ENCODE measurements at places on chromosomes 4 and X.

DNA sequence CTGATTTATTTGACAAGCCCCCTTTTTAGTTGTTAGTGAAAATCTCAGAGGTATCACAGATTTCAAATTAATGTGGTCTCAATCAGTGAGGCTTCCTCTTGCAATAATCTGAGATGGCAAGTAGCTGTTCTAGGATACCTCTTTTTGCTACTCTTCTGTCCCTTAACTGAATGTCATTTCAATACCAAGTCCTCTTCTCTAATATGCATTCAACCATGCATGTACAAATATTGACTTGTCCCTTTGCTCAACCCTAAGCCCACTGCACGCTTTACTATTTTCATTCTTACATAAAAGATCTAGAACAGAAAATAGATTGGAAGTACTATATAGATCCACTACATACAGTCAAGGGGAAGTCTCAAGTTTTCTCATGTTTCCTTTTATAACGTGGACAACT is 164.2 kb downstream of the CBR4 start:
- no peak for DNase-seq

DNA sequence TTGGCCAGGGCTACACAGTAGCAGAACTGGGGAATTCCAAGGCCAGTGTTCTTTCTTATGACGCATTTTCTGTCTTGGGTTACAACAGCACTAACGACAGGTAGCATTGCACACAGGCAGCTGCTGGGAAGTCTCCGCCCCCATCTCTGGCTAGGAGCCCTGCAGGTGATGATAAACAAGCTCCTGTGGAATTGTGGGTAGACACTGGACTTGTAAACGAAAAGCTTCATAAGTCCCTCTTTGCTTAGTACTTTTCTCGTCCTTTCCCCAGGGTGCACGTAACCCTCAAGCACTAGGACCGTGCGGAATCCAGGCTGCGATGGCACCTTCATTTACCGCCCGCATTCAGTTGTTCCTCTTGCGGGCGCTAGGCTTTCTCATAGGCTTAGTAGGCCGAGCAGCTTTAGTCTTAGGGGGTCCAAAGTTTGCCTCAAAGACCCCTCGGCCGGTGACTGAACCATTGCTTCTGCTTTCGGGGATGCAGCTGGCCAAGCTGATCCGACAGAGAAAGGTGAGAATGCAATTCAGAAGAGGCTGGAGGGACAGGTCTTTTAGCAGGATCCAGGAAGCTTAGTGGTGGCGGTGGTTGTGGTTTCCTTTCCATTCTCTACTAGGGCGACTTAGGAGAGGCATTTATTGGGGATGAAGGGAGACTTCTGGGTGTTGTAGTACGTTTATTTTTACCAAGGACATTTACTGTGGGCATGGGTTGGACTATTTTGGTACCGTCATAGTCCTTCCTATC is at the start of gene FAAH2:
TSS of gene FAAH2 (plus strand) at position 200 of the 745 bp plus-strand sequence. CDS start at position 320, 120 bp downstream.
- peak; percentile 84 for DNase-seq

- DNase-seq, result no peak
Observed at GRCh38 chr4:100805538-100805937, 287.7 kb upstream of the EMCN start.

DNA sequence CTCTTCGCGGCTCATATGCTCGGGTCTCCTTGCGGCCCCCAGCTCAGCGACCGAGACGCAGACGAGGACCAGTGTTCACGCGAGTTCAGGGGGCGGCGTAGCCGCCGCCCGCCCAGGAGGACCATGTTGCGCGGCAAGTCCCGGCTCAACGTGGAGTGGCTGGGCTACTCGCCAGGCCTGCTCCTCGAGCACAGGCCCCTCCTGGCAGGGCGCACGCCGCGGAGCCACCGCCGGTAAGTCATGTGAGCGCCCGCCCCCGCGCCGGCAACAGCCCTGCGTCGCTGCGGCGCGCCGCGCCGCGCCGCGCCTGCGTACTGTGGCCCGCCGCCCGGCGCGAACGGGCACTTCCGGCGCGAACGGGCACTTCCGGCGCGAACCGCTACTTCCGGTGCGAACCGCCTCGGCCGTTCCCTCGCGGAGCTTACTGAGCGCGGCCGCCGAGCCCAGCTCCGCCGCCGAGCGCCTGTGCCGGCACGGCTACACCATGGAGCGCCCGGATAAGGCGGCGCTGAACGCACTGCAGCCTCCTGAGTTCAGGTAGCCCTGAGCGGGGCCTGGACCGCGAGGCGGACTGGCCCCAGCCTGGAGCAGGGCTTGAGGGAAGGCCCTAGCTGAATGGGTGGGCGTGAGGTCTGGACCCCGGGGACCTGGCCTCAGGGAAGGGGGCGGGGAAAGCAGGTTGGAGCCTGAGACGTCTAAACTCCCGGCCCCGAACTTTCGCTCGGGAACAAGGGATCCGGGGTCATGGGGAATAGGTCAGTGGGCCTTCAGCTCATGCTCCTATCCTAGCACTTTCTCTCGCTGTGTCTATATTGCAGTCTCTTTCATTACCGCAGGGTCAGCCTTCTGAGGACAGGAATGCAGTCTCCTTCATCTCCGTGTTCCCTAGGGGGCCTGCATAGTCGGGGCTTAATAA is at the start of gene VMA21:
TSS of gene VMA21 (plus strand) at position 382 of the 916 bp plus-strand sequence. CDS start at position 485, 103 bp downstream.
- peak; percentile 75 for DNase-seq

- DNase-seq, result no peak
Observed at GRCh38 chr4:137678796-137679195, 146.5 kb upstream of the PCDH18 start.

DNA sequence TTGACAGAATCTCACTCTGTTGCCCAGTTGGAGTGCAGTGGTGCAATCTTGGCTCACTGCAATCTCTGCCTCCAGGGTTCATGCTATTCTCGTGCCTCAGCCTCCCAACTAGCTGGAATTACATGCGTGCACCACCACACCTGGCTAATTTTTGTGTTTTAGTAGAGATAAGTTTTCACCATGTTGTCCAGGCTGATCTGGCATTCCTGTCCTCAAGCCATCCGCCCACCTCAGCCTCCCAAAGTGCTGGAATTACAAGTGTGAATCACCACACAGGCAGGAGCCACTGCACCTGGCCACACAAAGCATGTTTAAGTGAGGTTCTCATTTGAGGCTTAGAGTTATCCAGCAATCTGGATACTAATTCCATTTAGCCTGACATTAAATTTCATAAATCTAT is 180.9 kb upstream of the GRID2 start:
- DNase-seq, result no peak

GRCh38 chr4:141933978-141934377 is 297.6 kb downstream of the IL15 start:
- no peak for DNase-seq

DNA sequence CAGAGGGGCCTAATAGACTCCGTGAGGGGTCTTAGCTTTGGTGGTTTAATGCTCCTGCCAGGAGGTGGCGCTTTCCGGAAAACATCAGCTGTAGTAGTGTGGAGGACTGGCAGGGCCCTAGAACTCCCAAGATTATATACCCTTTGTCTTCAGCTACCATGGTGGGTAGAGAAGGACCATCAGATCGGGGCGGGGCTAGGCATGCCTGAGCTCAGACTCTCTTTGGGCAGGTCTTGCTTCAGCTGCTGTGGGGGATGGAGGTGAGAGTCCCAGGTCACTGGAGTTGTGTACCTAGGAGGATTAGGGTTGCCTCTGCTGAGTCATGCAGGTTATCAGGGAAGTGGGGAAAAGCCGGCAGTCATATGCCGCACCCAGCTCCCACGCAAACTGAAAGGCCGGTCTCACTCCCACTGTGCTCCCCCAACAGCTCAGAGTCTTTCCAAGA is 63.0 kb upstream of the AGA start:
- no peak for DNase-seq

DNA sequence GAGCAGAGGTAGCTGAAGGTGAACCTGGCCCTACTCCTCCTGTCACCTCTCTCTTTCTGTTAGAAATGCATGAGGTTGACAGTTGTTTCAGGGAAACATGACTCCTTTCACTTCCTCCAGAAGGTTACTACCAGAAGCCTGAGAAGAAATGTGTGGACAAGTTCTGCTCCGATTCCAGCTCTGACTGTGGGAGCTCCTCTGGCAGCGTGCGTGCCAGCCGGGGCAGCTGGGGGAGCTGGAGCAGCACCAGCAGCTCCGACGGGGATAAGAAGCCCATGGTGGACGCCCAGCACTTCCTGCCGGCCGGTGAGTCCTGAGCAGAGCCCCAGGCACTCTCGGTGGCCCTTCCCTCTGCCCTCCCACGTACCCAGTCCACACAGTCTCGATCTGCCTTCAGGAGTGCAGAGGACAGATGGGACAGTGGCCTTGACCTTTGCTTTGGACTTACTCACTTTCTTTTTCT is 61.3 kb upstream of the TLR2 start:
- DNase-seq, result no peak

DNA sequence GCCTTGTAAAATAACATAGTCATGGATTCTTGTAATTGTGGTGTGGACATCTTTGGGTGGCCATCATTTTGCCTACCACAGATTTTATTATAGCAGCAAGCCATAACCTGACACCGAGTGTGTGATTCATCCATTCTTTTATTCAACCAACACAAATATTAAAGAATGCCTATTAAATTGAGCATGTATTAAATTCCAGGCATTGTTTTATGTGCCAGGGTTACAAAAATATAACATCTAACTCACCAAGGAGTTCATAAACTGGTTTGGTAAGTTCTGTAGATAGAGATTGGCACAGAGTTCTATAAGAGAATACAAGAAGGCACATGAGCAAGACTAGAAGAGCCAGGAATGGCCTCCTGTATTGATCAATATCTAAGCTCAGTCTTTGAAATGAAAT is 18.0 kb downstream of the NBDY start:
- no peak for DNase-seq

DNA sequence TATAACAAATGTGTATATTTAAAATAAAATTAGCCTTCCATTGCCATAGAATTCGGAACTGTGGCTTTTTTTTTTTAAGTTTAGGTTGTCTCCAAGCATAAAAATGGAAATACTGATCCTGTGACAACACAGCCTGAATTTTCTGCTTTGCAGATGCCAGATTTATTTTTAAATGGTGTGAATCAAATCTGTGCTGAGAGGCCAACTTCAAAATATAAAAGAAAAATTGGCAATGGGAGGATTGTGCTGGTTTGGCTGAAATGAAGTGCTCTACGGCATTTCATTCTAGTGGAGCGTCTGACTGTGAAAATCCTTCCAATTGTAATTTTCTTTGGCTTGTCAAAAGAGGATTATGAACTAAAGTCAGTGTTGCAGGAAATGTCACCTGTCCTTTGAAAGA is 580.3 kb upstream of the ZFP42 start:
- no peak for DNase-seq

DNA sequence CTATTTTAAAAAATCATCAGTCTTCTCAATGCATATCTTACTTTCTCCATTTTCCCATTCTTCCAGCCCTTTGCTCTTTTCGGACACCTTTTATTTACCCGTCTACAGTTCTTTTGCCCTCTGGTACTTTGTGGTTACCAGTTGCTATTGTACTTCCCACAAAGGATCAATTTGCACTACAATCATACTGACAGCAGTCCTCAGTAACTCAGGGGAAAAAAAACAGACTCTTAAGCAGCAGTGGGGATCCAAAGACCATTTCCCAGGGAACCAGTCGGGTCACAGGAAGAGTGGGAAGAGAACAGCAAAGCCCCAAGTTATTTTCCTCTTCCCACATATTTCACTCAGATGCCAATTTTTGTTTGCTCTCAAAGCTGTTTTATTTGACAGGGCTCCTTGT is 23.1 kb downstream of the DMD start:
- no peak for DNase-seq

DNA sequence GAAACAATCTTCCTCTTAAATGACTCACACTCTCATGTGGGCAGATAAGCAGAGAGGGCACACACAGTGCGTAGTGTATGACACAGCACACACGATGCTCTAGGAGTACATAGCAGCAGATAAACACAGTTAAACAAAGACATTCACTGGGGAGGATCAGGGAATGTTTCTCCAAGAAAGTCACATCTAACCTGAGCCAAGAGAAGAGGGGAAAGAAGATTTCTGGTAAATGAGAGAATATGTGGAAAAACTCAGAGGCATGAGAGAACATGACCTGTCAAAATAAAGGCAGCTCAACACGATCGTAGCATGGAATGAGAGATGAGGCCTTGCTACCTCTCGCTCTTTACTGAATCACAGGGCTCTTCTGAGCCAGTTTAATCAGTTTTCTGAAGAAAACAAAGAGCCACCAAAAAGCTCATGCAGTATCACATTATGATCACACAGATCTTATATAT is 251.0 kb downstream of the ANK2 start:
- no peak for DNase-seq

DNA sequence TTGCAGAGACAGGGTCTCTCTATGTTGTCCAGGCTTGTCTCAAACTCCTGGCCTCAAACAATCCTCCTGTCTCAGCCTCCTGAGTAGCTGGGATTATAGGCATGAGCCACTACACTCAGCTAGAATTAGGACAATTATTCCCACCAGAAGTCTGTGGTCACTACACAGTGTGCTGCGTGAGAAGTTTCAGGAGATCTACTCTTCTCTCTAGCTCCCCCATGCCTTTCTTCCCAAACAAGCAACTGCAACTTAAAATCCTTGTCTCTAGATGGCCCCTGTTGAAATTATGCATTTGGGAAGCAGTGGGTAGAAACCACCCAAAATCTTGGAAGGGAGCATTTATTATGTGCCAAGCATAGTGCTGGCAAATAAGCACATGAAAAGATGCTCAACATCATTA is 21.1 kb upstream of the MAP7D3 start:
- no peak for DNase-seq

- no peak for DNase-seq
Observed at GRCh38 chr4:183783306-183783705, 121.8 kb upstream of the STOX2 start.

DNA sequence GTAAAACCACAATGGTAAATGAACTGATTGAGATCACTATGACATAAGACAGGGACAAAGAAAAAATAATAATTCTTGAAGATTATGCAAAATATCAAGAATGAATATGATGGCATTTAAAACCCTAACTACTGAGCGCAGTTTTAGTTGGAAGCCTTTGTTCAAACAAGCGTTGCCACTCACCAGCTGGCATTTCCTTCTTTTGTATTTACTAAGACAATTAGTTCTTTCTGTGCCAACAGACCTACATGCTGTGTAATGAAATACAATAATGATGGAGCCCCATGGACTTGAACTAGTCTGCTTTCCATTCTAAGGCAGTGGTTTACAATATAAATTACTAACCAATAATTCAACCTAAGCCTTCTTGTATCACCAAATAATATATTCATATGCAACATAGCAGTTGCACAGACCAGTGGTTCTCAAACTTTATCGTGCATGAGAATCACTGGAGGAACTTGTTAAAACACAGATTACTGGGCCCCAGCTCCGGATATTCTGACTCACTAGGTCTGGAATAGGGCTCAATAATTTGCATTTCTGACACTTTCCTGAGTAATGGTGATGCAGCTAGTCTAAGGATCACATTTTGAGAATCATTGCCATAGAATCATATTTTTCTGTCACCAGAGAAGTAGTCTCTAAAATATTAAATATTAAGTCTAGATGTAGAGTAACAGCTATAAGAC is 196.4 kb upstream of the MAGEB18 start:
- DNase-seq, result no peak

- no peak for DNase-seq
Observed at GRCh38 chrX:54534271-54534670, 4.3 kb downstream of the GNL3L start.
